ENCODE measurements at places on chromosomes 16 and 17. TPM values are rescaled to one million over a fixed set of nuclear protein-coding genes. Genes with fewer than 3 reads are reported as not detected.

The SNAI3 gene
- polyA plus RNA-seq, result 4.5 TPM

DNA sequence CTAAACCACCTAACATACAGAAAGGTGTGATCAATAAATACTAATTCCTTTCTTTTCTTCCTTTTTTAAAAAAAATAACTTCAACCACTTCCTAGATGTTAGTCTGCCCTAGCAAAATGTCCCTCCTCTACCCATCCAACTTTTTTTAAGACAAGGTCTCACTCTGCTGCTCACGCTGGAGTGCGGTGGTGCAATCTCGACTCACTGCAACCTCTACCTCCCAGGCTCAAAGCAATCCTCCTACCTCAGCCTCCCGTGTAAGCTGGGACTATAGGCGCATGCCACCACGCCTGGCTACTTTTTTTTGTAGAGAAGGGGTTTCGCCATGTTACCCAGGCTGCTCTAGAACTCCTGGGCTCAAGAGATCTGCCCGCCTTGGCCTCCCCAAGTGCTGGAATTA is 33.1 kb downstream of the KANSL1 start:
- no peak for DNase-seq

- DNase-seq, result no peak
Observed at GRCh38 chr17:39406951-39407350, 5.5 kb upstream of the FBXL20 start.

The C17orf107 gene
- polyA plus RNA-seq, result 1.1 TPM

The EVPLL gene
- polyA plus RNA-seq, result not detected

- DNase-seq, result no peak
Observed at GRCh38 chr17:76586741-76587487, 1.3 kb upstream of the ST6GALNAC2 start.

DNA sequence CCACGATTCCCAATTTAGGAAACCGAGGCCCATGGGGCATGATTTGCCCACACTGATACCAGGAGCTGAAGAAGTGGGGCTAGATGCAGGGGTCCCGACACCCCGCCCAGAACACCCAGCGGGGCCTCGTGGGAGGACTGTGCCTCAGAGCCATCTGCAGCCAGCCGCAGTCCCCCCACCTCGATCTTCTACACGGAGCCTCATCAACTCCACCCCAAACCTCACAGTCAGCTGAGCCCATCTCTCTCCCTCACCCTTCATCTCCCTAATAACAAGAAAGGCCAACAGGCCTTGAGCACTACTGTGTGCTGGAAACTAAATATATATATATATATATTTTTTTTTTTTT is 4.2 kb downstream of the ITGAE start:
- DNase-seq, result no peak

DNA sequence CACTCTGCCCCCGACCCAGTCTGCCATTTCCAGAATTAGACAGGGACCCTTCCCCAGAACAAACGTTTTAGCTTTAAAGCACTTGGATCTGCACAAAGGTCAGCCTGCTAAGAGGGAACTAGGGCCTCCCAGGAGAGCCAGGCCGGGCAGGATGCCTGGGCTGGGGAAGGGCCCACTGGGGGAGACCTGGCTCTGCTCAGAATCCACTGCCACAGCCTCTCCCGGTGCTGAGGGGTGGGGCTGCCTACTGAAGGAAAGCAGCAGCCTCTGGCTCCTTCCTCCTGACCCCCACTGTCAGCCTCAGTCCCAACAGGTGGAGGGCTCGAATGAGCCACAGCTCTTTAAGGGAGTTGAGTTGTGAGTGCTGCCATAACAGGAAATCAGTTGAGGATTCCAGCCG is 1.7 kb downstream of the YBX2 start:
- DNase-seq, result peak; percentile 24

- peak; percentile 70 for DNase-seq
Observed at GRCh38 chr17:78986649-78987328, 7.1 kb upstream of the LGALS3BP start.

Measured in muscle of back (tissue), 13 donors.